ENCODE measurements at places on chromosomes 7 and 10.

DNA sequence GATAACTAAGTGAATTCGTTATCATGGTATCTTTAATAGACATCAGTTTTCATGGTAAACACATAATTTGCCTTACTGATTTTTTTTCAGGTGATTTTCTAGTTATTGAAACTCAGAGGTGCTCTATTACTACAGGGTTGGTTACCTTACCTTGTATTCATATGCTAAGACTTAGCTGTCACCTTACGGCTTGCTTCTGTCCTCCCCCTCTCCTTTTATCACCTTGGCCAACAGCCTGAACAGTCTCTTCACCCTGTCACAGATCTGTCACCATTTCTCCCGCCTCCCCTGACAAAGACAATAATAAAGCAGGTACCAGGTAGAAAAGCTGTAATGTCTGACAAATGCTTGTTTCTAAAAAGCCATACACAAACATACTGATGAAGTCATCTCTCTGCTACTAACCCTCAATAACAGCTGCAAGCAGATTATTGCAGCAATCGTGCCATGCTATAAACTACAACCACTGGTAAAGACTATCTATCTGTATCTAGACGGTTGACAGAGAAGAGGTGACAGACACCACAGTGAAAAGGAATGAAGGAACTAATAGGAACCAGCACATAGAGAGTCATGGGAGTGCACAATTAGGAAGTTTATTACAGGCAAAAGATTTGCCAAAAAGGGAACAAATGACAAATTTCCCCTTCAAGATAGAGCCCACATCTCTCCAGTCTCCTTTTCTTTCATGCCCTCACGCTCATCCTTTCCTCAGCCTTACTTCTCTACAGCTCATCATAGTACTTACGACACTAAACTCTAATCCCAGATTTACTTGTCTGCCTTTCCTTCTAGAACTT is 57.2 kb downstream of the ARHGAP12 start:
- no peak for DNase-seq

- DNase-seq: no peak
Measured at GRCh38 chr7:155807065-155807671, 5.1 kb downstream of the SHH start.

GRCh38 chr10:12735843-12736462 is 265.6 kb downstream of the CCDC3 start:
- no peak for DNase-seq

DNA sequence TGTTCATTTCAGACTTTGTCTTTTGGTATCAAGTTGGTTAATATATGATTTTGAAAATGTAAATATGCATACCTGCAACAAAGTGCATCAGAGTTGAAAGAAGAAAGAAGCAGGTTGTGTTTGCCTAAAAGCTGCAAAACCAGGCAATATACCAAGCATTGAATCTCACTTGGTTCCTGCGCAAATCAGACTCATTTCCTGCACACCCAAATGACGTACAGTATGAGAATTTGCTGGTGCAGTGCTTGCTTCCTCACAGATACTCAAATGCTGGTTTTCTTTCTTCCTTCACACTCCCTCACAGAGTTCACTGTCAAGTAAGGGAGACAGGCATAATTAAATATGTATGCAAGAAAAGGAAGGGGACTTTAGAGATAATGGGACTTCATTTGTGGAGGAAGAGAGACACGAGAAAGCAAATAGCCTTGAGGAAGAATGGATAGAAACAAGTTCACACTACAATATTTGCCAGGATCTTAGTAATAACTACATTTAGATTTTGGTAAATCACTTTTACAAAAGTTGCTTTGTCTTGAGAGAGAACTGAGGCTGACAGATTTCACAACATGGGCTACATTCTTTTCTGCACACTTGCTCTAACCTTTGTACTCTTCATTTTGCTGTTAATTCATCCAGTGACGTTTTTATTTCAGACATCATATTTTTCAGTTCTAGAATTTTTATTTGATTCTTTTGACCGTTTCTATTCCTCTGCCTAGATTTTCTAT is 56.9 kb upstream of the AOAH start:
- DNase-seq: no peak

DNA sequence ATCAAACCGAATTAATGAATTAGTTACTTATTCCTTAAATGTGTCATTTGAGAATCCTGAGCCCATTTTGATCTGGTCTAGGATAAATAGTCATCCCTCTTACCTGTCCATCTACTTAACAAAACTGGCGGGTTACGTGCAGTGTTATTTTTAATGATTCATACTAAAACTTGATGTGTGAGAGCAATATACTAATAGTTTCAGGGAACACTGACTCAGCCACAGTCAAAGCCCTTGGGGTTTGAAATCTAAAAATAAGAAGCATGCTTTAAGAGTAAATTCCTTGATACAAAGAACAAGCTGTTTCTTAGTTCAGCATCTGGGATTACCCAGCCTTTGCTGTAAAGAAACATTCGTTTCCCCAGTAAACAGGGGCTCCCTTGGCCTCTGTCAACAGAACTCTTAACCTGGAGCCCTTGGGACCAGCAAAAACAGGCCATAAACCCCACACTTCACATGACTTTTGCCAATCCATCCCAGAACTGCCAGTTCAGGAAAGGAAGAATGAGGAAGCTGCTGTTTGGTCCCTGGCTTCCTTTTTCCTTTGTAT is 370.6 kb upstream of the IGFBP3 start:
- peak; percentile 31 for DNase-seq

DNA sequence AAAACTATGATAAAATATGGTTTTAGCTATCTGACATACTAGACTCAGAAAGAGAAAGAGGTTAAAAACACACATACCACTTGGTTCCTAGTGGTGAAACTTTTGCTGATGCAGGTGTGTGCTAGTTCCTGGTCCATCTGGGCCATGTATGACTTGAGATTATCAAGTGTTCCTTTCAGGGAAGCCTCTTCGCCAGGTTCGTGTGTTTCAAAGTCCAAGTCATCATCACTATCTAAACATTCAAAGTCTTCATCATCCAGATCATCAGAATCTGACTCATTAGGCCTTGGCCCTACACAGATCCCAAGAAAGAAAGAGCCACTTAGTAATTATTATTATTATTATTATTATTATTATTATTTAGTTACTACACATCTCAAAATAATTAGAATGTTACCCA is 26.4 kb downstream of the NUDT13 start:
- no peak for DNase-seq

- no peak for DNase-seq
Measured at GRCh38 chr7:49037346-49038210, 113.2 kb downstream of the CDC14C start.

GRCh38 chr7:134639683-134640279 is 6.9 kb upstream of the BPGM start:
- DNase-seq: no peak

DNA sequence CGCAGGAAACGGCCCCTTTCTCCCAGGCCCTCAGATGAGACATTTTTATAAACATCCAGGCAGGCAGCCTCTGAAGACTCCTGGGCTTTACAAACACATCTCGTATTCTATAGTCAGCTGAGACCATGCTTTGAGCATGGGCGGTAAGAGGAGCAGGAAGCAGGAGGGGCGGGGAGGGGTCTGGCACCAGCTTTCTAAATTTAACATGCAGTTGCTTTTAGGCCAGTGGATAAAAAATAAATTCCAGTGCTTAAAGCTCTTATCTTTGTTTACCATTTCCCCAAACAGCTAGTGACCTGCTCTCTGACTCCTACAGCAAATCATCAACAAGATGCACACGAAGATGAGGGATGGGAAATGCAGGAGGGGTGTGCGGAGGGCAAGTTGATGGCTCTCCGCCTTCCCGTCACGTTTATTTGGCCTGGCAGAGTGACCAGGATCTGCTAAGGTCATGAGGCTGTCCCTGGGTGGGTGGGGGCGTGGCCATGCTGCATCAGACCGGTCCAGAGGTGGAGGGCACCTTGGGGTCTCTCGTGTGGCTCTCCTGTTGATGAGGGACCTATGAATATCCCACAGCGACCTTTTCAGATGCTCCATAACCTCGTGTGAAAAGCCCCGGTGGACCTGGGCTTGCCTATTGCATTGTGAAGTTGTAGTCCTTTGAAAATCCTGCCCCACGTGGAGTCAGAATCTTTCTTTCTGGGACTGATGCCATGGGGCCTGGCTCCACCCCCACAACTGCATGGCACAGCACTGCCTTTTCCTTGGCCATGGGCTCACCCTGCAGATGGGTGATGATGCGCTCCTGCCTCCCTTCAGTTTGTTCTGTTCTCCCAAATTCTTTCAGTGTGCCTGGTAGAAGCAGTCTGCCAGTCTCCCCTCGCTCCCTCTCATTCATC is 67.5 kb downstream of the PARP12 start:
- peak; percentile 19 for DNase-seq

DNA sequence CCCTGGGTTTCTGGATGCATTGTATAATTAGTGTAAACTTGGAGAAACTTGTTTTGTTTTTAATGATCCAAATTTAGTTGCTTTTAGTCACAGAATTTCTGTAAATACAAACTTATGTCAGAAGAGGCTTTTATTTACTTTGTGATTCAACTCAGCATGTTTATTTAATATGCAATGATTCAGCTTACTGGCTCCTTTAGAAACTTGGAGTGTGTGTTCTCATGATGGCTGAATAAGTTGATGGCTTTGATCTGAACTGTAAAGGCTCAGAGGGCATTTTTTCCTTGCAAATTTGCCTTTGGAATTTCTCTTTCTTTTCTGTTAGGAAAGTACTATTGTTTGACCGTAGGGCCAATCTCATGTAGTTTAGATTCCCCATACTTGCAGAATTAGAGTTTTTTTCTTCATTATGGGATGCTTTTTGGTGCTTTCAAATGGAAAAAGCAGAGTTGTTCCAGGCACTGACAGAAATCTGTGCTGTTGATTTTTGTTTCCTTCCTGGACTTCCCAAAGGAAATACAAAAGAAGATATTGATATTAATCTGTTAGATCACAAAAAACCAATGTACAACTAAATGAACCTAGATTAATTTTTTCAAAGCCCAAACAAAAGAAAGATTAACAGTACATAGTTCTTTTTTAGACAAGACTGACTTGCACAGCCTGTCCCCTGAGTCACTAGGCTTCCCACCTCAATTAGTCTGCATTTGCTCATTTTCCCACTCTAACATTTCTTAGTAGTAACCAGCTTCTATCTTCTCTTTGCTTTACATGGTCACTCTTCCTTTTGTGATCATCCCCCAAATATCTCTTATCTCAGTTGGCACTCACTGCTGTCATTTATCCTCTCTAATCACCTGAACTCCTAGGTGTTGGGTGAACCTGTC is 96.8 kb upstream of the AGR3 start:
- DNase-seq: peak; percentile 55

DNA sequence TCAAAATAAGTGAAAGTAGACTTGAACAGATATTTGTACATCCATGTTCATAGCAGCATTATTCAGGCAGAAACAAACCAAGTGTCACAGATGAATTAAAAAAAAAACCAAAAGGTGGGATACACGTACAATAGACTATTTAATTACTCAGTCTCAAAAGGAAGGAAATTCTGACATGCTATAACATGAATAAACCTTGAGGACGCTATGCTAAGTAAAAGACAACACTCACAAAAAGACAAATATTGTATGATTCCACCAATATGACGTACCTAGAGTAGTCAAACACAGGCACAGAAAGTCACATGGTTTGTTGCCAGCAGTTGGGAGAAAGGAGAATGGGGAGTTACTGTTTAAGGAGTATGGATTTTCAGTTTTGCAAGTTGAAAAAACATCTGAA is 18.0 kb upstream of the CFAP70 start:
- DNase-seq: no peak

DNA sequence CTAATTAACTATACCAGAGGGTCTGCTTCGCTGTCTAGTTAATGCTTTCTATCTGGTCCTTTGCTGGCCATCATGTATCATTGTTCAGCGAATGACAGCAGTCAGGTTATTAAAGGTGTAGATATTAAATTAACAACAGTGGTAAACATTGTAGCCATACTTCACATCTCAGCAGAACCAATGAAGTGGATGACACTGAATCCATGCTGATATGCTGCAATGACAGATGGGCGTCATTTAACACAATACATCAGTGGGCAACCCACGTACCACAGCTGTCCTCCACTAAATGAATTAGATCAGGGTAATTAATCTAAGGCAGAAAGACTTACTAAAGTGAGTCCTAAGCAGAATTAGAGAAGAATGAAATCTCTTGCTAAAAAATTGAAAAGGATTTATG is 767.2 kb downstream of the NXPH1 start:
- DNase-seq: no peak

DNA sequence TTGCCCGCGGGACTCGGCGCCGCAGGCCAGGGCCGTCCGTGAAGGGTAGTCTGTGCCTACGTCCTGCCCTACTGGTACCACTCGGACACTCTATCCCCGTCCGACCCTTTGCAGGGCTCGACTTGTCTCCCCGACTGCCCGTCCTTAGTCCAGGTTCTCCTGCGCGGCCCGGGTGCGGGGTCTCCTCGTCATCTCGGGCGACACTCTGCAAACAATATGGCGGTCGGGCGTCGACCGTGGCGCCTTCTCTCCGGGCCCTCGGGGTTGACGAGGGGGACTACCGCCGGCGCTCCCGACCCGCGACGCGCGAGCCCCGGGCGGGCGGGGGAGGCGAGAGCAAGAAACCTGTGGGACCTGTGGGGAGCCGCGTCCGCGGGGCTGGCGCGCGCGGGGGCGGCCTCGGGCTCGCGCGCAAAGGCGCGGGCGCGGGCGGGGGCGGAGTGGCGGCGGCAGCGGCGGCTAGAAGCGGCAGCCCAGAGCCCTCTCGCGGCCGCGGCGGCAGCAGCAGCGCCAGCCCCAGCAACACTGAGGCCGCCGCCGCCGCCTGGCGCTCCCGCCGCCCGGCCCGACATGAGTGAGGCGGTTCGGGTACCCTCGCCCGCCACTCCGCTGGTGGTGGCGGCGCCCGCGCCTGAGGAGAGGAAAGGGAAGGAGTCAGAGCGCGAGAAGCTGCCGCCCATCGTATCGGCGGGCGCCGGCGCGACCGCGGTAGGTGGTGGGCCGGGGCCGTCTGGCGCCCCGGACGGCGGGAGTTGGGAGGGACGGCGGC is at the start of gene HECTD2:
Gene HECTD2 (plus strand): TSS at position 476 of the 769 bp plus-strand sequence. CDS start 95 bp downstream, at position 571.
- peak; percentile 66 for DNase-seq

- DNase-seq: no peak
Measured at GRCh38 chr7:29063236-29063635, 83.1 kb downstream of the CPVL start.

DNA sequence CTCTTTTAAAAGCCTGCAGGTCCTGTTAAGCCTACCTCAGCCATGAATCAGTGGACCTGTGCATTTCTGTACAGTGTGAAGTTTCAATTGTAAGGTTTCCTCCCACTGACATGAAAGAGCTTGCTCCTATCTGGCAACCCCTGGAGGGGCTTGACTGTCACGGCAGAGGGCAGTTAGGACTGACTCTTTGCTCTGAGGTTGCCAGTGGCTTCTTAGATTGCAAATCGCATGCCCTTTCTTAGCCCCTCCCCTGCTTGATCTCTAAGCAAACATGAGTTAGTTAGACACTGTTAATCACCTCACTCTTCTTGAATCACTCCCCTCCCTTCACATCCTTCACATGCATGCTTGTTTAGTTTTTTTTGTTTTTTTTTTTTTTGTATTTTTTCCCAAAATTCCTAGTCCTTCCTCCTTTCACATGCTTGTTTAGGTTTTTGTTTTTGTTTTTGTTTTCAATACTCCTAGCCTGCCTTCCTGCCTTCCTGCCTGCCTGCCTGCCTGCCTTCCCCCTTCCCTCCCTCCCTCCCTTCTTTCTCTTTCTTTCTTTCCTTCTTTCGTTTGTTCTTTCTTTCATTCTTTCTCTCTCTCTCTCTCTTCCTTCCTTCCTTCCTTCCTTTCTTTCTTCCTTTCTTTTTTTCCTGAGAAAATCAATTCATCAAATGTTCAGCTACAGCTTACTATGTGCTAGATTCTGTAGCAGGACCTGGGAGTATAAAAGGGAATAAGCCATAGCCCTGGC is 6.0 kb upstream of the HIPK2 start:
- DNase-seq: no peak

- no peak for DNase-seq
Measured at GRCh38 chr10:102635377-102635776, 8.9 kb upstream of the TRIM8 start.

- no peak for DNase-seq
Measured at GRCh38 chr7:2643386-2644219, 11.8 kb downstream of the TTYH3 start.
